Activated naive CD8-positive, alpha-beta T cell treated with anti-CD3 and anti-CD28 coated beads for 36 hours (primary cell): ENCODE measurements at places on chromosomes 2 and 18. TPM values are rescaled to one million over a fixed set of nuclear protein-coding genes. Genes with fewer than 3 reads are reported as not detected.

- H3K4me1 ChIP-seq: no peaks in the 10 kb centered on the region
- H3K27ac ChIP-seq: no peak overlapping the region
- peaks cover 4% of the 10 kb centered on the region for H3K27me3 ChIP-seq
- H3K36me3 ChIP-seq: no peaks in the 10 kb centered on the region
These were observed 242.5 kb downstream of the AFF3 start for GRCh38 chr2:99899882-99900281.

- H3K4me3 ChIP-seq: no peak overlapping the region
- no peaks in the 10 kb centered on the region for H3K4me1 ChIP-seq
- no peaks in the 10 kb centered on the region for H3K36me3 ChIP-seq
- peaks cover 17% of the 10 kb centered on the region for H3K27me3 ChIP-seq
- H3K27ac ChIP-seq: no peak overlapping the region
These were observed 134.5 kb upstream of the TNP1 start for GRCh38 chr2:216994353-216994854.

- H3K4me1 ChIP-seq: no peaks in the 10 kb centered on the region
- H3K36me3 ChIP-seq: peaks cover 5% of the 10 kb centered on the region
- peaks cover 39% of the 10 kb centered on the region for H3K27me3 ChIP-seq
- H3K4me3 ChIP-seq: no peak overlapping the region
- no peak for DNase-seq
These were observed 70.9 kb downstream of the SUCLG1 start for GRCh38 chr2:84388133-84388532.

DNA sequence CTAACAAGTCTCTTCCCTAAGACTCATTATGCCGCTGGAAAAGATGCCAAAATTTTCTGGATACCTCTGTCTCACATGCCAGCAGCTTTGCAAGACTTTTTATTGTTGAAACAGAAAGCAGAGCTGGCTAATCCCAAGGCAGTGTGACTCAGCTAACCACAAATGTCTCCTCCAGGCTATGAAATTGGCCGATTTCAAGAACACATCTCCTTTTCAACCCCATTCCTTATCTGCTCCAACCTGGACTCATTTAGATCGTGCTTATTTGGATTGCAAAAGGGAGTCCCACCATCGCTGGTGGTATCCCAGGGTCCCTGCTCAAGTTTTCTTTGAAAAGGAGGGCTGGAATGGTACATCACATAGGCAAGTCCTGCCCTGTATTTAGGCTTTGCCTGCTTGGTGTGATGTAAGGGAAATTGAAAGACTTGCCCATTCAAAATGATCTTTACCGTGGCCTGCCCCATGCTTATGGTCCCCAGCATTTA, 26.3 kb downstream of the DHRS9 start:
- H3K4me3 ChIP-seq: no peak overlapping the region
- no peak for DNase-seq
- peaks cover 9% of the 10 kb centered on the region for H3K4me1 ChIP-seq
- H3K36me3 ChIP-seq: no peaks in the 10 kb centered on the region
- H3K27me3 ChIP-seq: peaks cover 11% of the 10 kb centered on the region

DNA sequence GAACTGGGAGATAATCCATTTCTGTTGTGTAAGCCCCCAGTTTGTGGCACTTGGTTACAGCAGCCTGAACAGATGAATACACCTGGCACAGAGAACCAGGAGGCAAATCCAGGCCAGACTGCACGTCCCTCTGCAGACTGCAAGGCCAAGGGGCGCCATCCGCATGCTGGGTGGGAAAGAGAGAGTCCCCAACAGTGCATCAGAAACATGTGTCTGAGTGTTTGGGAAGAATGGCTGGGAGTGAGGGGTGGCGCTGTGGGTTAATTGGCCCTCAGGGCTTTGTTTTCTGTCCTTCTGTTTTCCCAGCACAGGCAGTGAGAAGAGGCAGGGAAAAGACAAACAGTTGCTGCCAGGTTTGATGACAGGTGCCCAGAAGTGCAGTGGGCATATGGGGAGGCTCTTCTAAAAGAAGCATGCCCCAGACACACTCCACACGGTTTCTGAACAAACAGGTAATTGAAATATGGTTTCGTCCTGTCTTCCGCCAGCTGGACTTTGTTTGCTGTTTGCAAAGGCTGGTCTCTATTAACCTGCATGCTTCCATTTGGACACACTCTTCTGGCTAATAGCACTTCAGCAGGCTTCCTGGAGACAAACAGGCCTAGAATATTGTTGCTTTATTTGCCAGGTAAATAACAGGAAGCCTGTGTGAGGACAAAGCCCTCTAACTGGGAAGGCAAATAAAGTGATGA, 43.4 kb upstream of the SEC11C start:
- no peak overlapping the region for H3K4me3 ChIP-seq
- no peaks in the 10 kb centered on the region for H3K4me1 ChIP-seq
- H3K27me3 ChIP-seq: peaks cover 9% of the 10 kb centered on the region
- no peak for DNase-seq
- H3K36me3 ChIP-seq: no peaks in the 10 kb centered on the region

- no peak overlapping the region for H3K27ac ChIP-seq
- no peak for DNase-seq
- peaks cover under 1% of the 10 kb centered on the region for H3K36me3 ChIP-seq
- peaks cover 5% of the 10 kb centered on the region for H3K4me1 ChIP-seq
- H3K27me3 ChIP-seq: no peaks in the 10 kb centered on the region
These were observed 7.6 kb downstream of the ESPNL start for GRCh38 chr2:238107525-238108422.

- H3K27me3 ChIP-seq: peaks cover 92% of the 10 kb centered on the region
- DNase-seq: no peak
- H3K4me1 ChIP-seq: peaks cover 7% of the 10 kb centered on the region
- H3K36me3 ChIP-seq: no peaks in the 10 kb centered on the region
- H3K27ac ChIP-seq: no peak overlapping the region
- H3K4me3 ChIP-seq: no peak overlapping the region
These were observed 5.2 kb upstream of the HOXD4 start for GRCh38 chr2:176146101-176146500.

DNA sequence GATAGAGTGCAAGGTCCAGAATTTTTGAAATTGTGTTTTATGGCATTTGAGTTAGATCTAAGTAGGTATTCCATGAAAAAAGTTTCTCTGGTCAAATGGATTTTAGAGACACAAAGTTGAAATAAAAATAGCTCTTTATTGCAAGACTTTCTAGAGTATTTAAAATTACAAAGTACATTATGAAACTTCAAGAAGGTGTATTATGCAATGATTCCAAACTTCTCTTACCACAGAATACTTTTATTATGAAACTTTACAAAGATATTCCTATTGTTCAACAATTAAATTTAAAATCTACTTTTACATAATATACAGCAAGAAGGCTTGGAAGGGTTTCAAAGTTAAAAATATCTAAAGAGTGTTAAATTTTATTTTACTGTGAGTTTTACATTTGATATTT, 65.9 kb downstream of the CALCRL start:
- no peak overlapping the region for H3K27ac ChIP-seq
- H3K4me1 ChIP-seq: no peaks in the 10 kb centered on the region
- no peak for DNase-seq

DNA sequence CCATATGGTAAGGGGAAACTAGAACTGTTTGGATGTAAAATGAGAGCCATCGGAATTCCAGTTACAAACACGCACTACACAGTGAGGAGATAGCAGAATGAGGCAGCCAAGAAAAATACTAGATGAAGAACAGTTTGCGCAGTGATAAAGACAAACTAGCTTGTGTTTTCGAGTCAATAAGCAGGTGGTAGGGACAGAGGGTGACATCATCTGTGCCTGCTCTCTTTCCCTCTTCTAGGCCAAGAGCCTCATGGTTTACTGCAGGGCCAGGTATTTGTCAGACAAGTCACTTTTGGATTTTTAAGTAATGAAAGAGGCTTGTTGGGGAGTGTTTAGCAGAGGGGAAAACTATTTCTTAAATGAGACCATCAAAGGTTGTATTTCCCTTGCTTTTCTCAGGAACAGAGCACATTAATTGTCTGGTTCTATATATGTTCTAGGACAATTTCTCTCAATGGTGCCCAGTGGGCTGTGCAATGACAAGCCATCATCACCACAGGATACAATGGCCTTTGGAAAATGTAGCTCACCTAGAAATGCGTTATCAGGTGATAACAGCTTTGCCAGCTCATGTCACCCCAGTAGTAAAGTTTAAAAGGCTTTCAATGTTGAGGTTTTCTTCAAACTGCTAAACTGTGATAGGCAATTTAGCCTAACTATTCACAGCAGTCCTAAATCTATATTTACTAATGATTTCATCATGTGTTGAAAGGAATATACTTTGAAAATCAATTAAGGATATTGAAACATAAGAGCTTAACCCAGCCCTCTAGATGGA, 1210.3 kb upstream of the ZEB2 start:
- H3K27ac ChIP-seq: no peak overlapping the region
- no peaks in the 10 kb centered on the region for H3K27me3 ChIP-seq
- no peak overlapping the region for H3K4me3 ChIP-seq
- DNase-seq: no peak

The SKA1 gene
- total RNA-seq: 37.5 TPM

The CABYR gene
- total RNA-seq: 1.9 TPM

The CFAP53 gene
- total RNA-seq: 0.14 TPM

The CCBE1 gene
- total RNA-seq: not detected

The XIRP2 gene
- not detected for total RNA-seq
